ENCODE measurements at places on chromosomes 6 and 20.

DNA sequence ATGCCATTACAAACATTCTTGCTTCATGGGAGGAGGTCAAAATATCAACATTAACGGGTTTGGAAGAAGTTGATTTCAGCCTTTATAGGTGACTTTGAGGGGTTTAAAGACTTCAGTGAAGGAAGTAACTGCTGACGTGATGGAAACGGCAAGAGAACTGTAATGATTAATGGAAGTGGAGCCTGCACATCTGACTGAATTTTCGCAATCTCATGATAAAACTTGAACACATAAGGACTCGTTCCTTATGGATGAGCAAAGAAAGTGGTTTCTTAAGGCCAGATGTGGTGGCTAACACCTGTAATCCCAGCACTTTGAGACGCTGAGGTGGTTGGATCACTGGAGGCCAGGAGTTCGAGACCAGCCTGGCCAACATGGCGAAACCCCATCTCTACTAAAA, 226.1 kb downstream of the BCAS1 start:
- DNase-seq: no peak

GRCh38 chr6:5287966-5288297, 26.6 kb downstream of the FARS2 start:
- DNase-seq: no peak

DNA sequence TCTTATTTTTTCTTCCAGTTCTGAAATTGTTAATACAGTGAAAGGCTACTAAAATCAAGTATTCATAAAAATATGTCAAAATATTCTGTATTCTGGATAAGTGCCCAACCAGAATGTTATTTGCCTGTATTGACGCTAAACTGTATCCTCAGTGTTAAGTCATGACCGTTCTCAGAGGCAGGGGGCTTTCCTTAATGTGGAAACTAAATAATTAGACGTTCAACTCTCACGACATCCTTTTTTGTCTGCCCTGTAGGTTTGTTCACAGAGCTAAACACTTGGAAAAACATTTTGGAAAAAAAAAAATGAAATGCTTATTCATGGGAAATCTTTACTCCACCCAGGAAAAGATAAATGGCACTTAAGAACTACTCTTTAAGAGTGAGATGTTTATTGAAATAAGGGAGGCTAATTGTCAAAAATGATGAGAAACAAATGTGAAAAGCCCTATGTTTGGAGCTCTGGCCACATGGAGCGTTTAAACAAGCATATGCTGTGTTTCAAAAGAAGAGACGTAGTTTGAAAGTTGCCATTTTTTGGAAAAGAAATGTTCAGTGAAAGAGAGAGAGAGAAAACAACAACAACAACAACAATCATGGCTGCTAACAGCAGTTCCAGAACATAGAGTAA, 453.1 kb upstream of the MARCKS start:
- DNase-seq: no peak

- DNase-seq: no peak
Observed at GRCh38 chr20:37801921-37802320, 101.0 kb upstream of the VSTM2L start.

DNA sequence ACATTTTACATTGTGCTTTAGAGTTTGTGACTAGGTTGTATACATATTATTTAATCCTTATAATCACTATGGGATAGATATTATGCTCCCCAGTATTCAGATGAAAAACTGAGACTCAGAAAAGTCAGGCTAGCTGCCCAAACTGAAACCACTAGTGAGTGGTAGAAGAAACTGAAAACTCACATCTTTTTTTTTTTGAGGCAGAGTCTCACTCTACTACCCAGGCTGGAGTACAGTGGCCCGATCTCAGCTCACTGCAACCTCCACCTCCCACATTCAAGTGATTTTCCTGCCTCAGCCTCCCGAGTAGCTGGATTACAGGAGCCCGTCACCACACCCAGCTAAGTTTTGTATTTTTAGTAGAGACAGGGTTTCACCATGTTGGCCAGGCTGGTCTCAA, 22.2 kb downstream of the RNF24 start:
- no peak for DNase-seq

DNA sequence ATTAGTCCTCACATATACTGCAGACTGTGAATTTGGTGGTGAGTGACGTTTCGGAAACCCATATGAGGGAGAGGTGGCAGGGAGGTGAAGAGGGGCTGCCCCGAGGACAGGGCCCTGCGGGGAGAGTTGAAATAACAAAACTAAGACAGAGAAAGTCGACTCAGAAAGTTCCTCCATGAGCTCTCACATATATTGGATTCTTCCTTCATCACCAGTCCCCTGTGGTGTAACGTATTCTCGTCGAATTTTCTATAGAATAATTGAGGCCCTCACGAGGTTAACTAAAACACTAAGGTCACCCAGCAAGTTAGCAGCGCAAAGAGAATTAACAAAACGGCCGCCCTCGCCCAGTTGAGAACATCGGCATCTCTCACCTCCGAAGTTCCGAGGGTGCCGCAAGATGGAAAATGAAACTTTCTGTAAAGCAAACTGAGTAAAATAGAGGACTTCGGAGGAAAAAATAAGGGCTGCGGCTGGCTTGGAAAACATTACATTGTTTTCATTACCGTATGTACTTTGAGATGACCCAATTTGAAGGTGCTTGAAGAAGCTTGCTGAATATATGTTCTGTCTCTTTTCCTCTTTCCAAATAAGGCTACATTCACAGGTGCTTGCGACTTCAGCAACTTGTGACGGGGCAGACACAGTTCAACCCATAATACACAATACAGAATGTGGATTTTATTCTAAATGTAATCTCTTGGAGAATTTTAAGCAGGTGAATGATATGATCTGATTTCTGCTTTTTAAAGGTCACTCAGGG, 490.9 kb upstream of the JARID2 start:
- DNase-seq: peak; percentile 40

DNA sequence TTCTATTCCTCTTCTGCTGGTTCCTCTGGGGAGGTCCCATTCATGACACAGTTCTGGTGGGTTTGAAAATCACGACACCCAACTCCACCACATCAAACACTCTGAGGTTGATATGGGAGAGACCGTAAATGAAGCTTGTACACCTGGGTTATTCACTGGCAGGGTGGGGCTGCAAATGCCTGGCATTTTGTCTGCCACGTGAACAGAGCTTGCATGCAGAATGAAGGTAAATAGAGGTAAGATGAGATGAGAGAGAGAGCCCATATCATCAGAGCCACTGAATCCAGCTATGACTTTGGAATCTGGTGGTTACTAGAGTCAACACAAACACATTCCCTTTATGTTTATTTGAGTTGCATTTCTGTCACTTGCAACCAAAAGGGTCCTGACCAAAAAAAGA, 97.4 kb downstream of the BANF2 start:
- DNase-seq: no peak

- DNase-seq: no peak
Observed at GRCh38 chr6:4319981-4320683, 184.8 kb upstream of the ECI2 start.

DNA sequence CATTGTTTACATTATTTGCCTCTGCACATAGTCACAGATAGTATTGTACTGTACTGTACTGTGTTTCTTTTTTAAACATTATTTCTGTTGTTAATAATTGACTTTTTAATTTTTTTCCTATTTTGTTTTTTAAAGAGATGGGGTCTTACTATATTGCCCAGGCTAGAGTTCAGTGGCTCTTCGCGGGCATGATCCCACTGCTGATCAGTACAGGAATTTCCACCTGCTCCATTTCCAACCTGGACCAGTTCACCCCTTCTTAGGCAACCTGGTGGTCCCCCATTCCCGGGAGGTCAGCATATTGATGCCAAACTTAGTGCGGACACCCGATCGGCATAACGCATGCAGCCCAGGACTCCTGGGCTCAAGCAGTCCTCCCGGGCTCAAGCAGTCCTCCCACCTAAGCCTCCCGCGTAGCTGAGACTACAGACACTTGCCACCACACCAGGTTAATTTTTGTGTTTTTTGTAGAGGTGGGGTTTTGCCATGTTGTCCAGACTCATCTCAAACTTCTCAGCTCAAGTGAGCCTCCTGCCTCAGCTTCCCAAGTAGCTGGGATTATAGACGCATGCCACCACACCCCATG, 47.5 kb downstream of the PTPN1 start:
- DNase-seq: no peak

- DNase-seq: no peak
Observed at GRCh38 chr6:42046464-42047212, 3.7 kb upstream of the TAF8 start.

GRCh38 chr6:165635965-165636364, 27.1 kb downstream of the PDE10A start:
- no peak for DNase-seq

DNA sequence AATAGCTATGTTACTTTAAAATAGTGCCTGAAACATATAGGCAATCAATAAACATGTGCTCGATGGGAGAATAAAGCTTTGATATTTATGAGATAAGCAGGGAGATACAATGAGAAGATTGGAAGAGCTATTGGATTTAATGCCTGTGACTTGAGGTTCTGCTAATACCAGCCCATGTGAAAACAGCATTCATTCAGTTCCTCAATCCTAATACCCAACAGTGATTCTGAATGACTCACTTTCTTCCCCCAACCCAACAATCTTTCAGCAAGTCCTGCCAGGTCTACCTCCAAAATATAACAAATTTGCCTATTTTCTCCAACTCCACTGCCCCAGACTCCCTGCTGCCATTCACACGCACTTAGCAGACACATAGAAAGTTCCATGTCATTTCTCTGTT, 26.6 kb upstream of the KLHL31 start:
- no peak for DNase-seq

- DNase-seq: no peak
Observed at GRCh38 chr20:31740208-31740607, 1.1 kb downstream of the TPX2 start.

Measured in CD4-positive, alpha-beta T cell treated with Interleukin-2 at 100 ng/mL for 4 hours (primary cell).